T-helper 17 cell (primary cell): ENCODE measurements at places on chromosomes 13 and 19. TPM values are rescaled to one million over a fixed set of nuclear protein-coding genes. Genes with fewer than 3 reads are reported as not detected.
A peak's percentile ranks its signal among the peaks of the same experiment; 100 is the strongest.

DNA sequence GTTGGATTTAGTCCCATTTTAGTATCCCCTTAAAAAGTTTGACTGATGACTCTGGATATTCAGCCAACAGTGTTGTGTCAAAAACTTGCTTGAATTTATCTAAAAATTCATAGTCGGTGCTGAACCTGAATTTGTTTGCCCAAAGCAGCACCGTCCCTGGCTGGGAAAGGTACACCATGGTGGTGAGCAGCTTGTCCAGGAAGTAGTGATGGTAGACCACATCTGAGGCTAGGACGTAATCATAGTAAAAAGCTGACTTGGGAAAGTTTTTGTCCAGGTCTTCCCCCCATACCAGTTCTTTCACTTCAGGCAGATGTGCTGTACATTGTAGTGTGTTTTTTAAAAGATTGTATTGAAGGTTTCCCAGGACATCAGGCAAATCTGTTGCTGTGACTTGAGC, 8.8 kb downstream of the METTL21C start:
- no peaks in the 10 kb centered on the region for H3K27me3 ChIP-seq
- no peak overlapping the region for H3K4me3 ChIP-seq
- DNase-seq = no peak
- no peak overlapping the region for H3K27ac ChIP-seq
- H3K4me1 ChIP-seq = peaks cover 9% of the 10 kb centered on the region

GRCh38 chr13:29436721-29437280, 158.7 kb downstream of the SLC7A1 start:
- H3K4me1 ChIP-seq = no peaks in the 10 kb centered on the region
- H3K4me3 ChIP-seq = no peak overlapping the region
- no peak overlapping the region for H3K27ac ChIP-seq
- peaks cover 45% of the 10 kb centered on the region for H3K27me3 ChIP-seq

DNA sequence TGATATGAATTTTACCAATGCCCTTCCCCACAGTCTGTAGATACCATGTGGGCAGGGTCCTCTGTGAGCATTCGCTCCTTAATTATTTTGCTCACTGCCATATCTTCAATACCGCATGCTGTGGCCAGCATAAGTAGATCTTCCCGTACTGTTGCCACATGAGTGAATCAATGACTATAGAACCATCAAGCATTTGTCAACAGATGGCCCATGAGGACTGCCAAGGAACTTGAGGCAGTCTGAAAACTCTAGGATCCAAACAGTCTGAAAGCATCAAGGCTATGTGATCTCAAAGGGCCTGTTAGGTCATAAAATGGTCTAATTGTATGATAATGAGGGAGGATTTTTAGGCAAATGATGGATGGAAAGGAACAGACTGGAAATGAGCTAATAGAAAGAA, 27.4 kb upstream of the GPR12 start:
- H3K4me3 ChIP-seq = no peak overlapping the region
- no peak overlapping the region for H3K27ac ChIP-seq
- H3K4me1 ChIP-seq = peaks cover 3% of the 10 kb centered on the region
- H3K27me3 ChIP-seq = peaks cover 20% of the 10 kb centered on the region
- no peak for DNase-seq
- no peaks in the 10 kb centered on the region for H3K36me3 ChIP-seq

- no peak overlapping the region for H3K4me3 ChIP-seq
- H3K4me1 ChIP-seq = peaks cover 1% of the 10 kb centered on the region
- DNase-seq = no peak
- H3K36me3 ChIP-seq = no peaks in the 10 kb centered on the region
- H3K27ac ChIP-seq = no peak overlapping the region
- H3K27me3 ChIP-seq = peaks cover 13% of the 10 kb centered on the region
Measured at GRCh38 chr13:33218020-33218419, 67.5 kb downstream of the STARD13 start.

DNA sequence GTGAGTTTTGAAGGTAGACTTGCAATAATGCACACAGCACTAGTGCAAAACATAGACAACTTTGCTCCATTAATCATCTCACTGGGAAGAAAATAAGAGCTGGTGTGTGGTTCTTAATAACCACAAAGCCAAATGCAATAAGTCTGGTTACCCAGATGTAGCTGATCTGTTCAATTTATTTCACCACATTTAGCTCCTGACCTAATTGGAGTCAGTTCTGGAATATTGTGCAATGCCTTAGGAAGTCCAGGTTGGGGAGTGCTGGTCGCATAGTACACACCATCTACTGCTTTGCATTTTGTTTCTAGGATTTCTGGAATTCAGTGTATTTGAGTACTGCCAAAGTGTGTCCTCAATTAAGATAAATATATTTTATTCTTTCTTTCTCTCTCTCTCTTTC, 483.3 kb upstream of the SPRY2 start:
- H3K27me3 ChIP-seq = no peaks in the 10 kb centered on the region
- no peak for DNase-seq
- H3K27ac ChIP-seq = no peak overlapping the region
- H3K36me3 ChIP-seq = no peaks in the 10 kb centered on the region

GRCh38 chr13:105083992-105084391, 1451.5 kb downstream of the EFNB2 start:
- H3K4me3 ChIP-seq = no peak overlapping the region
- H3K36me3 ChIP-seq = no peaks in the 10 kb centered on the region
- no peak overlapping the region for H3K27ac ChIP-seq
- H3K27me3 ChIP-seq = no peaks in the 10 kb centered on the region

- H3K4me3 ChIP-seq = peak overlapping the region; percentile 81
- peaks cover 61% of the 10 kb centered on the region for H3K4me1 ChIP-seq
- no peaks in the 10 kb centered on the region for H3K36me3 ChIP-seq
Measured at GRCh38 chr19:46950526-46951170, 69.0 kb upstream of the NPAS1 start.

DNA sequence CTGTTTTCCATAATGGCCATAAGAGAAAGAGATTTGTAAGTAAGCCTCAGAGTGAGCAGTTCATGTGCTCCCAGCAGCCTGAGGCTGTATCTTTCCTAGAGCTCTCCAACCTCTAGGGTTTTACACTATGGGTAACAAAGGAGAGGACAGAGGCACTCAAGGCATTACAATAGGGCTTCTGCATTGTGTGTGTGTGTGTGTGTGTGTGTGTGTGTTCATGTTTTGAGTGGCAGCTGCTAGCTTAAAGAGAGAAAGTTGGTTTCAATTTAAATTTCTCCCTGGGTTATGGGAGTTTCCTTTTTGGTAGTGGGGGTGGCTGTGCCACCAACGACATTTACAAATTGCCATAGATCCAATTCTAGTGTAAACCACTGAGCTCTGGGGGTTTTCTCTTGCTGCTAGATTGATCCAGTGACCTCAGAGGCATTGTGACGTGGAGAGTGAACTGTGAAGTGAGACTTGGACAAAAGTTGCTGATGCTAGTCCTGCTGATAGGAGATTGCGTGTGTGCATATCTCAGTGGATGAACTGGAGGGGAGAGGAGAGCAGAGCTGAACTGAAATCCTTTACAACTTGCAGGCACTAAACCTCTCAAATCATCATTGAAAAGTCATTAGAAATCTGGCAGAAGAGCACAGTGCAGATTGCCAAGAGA, 67.2 kb upstream of the OLFM4 start:
- no peak overlapping the region for H3K4me3 ChIP-seq
- H3K27me3 ChIP-seq = no peaks in the 10 kb centered on the region
- H3K36me3 ChIP-seq = no peaks in the 10 kb centered on the region
- no peak for DNase-seq

DNA sequence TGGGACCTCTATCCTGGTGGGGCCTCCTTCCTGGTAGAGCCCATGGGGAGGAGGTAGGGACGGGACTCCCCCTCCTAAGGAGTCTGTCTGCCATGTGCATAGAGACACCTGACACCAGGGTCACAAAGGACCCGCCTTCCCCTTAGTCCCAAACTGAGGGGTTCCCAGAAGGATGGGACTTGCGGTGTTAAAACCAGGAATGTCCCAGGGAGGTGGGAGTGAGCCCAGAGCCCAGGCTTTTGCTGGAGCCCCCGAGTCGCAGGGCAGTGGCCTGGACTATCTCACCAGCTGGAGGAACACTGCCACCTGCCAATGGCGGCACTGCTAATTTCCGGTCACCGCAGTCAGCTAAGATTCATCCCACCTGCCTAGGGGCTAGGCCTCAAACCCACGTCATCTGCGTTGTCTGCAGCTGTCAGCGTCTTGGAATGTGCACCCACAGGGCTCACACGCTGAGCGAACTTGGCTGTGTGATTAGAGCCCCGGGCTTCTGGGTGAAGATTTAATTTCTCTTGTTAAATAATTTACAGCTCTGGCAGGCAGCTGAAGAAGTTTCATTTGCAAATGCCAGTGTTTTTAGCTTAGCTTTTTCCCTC, 31.9 kb upstream of the ATP11A start:
- no peaks in the 10 kb centered on the region for H3K36me3 ChIP-seq
- H3K27me3 ChIP-seq = no peaks in the 10 kb centered on the region
- DNase-seq = no peak
- H3K4me1 ChIP-seq = peaks cover 2% of the 10 kb centered on the region
- H3K4me3 ChIP-seq = no peak overlapping the region

- DNase-seq = no peak
- peaks cover 32% of the 10 kb centered on the region for H3K27me3 ChIP-seq
- H3K36me3 ChIP-seq = peaks cover 2% of the 10 kb centered on the region
- H3K4me3 ChIP-seq = no peak overlapping the region
- peaks cover 3% of the 10 kb centered on the region for H3K4me1 ChIP-seq
Measured at GRCh38 chr19:51240866-51241265, 10.0 kb upstream of the SIGLECL1 start.

GRCh38 chr13:45200701-45201232, at the start of gene KCTD4:
TSS of gene KCTD4 (minus strand) at chr13:45201045. CDS start at chr13:45194567, 6,478 bp downstream.
- no peak within 1 kb of the TSS for H3K4me3 ChIP-seq
- peaks cover 2% of the 10 kb centered on the region for H3K36me3 ChIP-seq
- DNase-seq = no peak
- peaks cover 18% of the 10 kb centered on the region for H3K4me1 ChIP-seq

DNA sequence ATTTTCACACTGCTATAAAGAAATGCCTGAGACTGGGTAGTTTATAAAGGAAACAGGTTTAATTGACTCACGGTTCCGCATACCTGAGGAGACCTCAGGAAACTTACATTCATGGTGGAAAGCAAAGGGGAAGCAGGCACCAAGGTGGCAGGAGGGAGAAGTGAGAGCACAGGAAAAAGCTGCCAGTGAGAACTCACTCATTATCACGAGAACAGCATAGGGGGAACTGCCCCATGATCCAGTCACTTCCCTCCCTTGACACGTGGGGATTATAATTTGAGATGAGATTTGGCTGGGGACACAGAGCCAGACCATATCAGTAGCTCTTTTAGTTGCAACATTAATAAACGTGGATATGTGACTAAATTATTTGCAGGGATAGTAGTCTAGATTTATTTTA, 4.3 kb upstream of the KCTD4 start:
- no peak for DNase-seq
- H3K27ac ChIP-seq = peak overlapping the region; percentile 47
- peaks cover 10% of the 10 kb centered on the region for H3K36me3 ChIP-seq
- peaks cover 7% of the 10 kb centered on the region for H3K4me1 ChIP-seq

ZNF665 gene
- total RNA-seq = 0.78 TPM

SLC17A7 gene
- not detected for total RNA-seq
